Stimulated activated CD4-positive, alpha-beta T cell treated with anti-CD3 and anti-CD28 coated beads, TNF-alpha, amount 100 ng/mL, for 4 hours (primary cell): ENCODE measurements at places on chromosomes 4 and X.

- DNase-seq = no peak
These were observed 6.2 kb upstream of the UGT2B17 start for GRCh38 chr4:68582339-68582717.

GRCh38 chr4:130395871-130396270 is 1299.9 kb downstream of the C4orf33 start:
- no peak for DNase-seq

- no peak for DNase-seq
These were observed 13.2 kb downstream of the AFF2 start for GRCh38 chrX:148513661-148514060.

GRCh38 chr4:21728304-21728703 is 220.3 kb downstream of the KCNIP4 start:
- no peak for DNase-seq

- no peak for DNase-seq
These were observed 603 bp downstream of the MAD2L1 start for GRCh38 chr4:120065974-120066516.

- DNase-seq = no peak
These were observed 81.4 kb downstream of the PTPN13 start for GRCh38 chr4:86675548-86675947.

DNA sequence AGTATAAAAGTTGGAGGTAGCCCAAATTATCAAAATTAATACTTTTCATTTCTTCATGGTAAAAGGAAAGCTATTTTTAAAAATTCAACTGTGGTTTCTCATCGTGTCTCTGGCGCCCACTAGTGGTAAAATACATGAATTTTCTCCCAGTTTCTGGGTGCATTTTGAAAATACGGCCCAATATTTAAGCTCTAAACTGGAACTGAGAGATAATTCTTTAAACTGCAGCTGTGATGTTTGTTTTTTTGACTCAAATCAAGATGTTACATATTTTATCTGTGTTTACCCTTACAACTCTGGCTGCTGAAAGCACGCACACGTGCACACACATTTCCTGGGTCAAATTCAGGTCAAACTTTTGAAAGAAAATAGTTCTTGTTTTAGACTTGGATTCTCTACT is 123.9 kb upstream of the ACSL4 start:
- DNase-seq = no peak

DNA sequence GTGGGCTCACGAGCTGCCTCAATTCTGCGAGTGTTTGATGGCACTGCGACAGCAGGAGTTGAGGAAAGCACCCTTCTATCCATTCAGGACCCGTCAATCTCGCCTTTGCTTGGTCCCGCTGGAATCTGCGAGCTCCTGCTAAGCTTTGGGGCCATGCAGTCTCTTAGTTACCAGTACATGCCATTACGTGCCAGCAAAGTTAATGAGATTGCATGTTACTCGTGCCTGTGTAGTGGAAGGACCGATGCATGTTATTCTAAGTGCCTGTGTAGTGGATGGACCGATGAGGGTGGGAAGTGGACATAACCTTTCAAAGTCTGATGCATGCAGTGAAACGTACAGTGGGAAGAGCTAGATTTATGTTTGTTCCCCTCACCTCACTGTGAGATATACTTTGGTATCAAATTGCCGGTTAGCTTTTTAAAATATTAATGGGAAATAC is 569 bp downstream of the RPS3A start:
- DNase-seq = peak; percentile 8

DNA sequence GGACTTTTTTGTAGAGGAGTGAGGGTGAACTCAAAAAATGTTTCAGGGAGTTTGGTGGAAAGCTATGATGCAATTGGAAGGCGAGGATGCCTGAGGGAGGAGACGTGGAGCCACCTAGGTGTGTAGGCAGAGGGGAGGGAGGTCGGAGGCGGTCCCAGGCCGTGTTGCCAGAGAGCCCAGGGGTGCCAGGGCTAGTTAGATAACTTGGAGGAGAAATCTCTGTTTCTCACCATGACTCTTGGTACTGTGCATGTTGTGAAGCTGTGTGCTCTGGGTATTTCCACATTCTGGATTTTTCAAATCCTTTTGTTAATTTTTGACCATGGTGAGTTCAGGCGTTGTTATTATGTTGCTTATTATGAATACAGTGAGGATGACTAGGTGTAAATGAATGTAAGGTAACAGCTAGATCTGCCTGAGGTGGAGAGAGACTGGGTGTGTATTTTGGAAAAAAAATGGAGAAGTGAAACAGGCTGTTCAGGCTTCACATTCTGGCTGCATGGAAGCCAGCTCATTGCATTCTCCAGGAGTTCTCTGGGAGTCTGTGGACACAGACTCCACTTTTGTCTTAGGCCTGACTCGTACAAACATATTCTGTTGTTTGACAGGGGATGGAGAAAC is 4.5 kb downstream of the RAB9A start:
- DNase-seq = no peak

DNA sequence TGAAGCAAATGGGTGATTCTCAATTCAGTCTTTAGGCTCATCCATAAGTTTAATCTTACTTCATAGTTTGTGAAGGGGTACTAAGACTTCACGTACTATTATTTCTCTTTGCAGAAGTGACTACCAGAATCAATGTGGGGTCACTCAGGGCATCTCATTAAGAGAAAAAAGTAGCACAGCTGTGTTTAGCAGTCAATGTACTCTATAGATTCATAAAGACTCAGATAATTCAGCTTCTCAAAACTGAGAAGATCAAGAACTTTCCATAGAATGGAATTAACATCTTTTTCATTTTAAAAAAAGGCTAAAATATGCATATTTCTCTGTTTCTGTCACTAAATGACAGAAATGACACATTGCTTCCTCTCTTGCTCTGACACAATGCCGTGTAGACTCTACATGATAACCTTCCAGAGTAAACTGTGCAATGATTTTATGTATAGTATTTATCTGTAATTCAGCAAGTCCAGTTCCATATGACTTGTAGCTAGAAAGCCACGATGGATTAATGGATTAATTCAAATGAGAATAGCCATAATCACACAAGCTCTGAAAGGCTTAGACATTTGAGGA is 20.3 kb upstream of the LSM6 start:
- DNase-seq = no peak

- no peak for DNase-seq
These were observed 62.3 kb downstream of the GPC3 start for GRCh38 chrX:133923113-133923512.

- no peak for DNase-seq
These were observed 37.8 kb downstream of the ANKRD17 start for GRCh38 chr4:73220815-73221214.

GRCh38 chr4:20248155-20248558 is 3.5 kb upstream of the SLIT2 start:
- DNase-seq = no peak

- DNase-seq = no peak
These were observed 301.4 kb upstream of the AADAT start for GRCh38 chr4:170391066-170391740.

GRCh38 chr4:183517194-183517593 is 12.3 kb downstream of the ING2 start:
- DNase-seq = no peak

- DNase-seq = no peak
These were observed 148.9 kb upstream of the RBPJ start for GRCh38 chr4:26171941-26172340.

GRCh38 chr4:114907568-114907967 is 205.9 kb downstream of the NDST4 start:
- no peak for DNase-seq

- no peak for DNase-seq
These were observed 15.3 kb downstream of the STAG2 start for GRCh38 chrX:123976706-123977316.

GRCh38 chr4:67531379-67531962 is 13.8 kb downstream of the CENPC start:
- no peak for DNase-seq

DNA sequence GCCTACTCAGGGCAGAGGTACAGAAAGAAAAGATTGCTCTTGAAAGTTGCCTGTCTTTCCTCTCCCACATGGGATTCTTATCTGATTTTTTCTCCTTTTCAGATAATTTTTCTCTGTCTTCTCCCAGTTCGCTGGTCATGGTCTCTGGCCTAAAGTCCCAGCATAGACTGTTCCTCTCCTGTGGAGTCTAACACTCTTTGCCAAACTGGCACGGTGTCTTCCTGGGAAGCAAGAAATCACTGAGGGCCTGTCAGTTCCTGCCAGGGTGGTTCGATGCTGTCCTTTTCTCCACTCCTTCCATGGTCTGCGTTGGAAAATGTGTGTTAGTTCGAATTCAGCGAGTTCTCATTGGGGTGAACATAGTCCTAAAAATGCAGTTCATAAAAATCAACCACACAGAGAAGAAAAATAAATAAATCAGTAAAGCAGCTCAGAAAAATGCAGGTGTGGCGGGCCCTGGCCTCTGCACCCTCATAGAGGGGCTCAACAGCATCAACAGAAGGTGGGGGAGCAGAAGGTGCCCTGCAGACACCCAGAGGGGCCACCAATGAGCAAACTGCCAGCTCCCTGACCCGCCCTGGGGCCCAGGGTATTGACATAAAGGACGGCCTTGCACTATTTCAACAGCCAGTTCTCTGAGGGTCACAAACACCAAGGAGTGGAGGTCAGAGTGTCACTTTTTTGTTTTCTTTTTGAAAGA is 2.1 kb downstream of the RGN start:
- DNase-seq = no peak

GRCh38 chr4:176156656-176157055 is 38.7 kb downstream of the SPATA4 start:
- DNase-seq = no peak
